Breast epithelium (tissue), 4 donors: ENCODE measurements at places on chromosomes 7 and 10. TPM values are rescaled to one million over a fixed set of nuclear protein-coding genes. Genes with fewer than 3 reads are reported as not detected.

NEUROD6 gene
- total RNA-seq = not detected

DNA sequence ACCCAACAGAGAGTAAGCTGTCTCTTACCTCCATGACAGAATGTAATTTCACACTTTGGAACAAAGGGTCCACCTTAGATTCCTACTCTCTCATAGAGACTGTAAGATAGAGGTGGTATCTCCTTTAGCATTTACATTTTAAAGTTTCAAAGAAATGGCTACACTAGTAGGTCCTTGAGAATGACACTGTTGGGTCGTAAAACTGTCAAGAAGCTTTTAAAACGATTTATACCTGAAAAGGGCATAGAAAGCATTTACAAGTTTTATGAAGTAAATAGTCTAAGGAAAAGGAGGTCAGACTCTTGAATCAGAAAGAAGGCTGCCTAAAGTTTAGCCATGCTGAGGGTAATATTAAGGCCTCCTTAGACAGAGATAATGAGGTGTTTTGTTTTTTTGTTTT, 1212.4 kb upstream of the PHF14 start:
- DNase-seq = no peak

DNA sequence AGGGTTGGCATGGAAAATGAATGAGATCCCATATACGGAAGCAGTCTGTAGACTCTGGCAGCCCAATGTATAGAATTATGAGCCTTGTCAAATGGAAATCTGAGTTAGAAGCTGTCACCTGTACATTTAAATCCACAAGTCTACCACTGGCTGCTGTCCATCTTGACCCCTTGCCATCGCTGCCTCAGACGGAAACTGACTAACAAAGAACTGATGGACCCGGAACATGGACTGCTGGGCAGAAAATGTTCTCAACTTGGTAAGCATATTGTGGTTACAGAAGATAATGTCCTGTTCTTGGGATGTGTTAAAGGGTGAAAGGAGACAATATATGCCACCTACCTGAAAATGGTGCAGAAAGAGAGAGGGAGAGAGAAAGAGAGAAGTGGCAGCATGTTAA, 37.5 kb downstream of the PARP12 start:
- DNase-seq = no peak

DNA sequence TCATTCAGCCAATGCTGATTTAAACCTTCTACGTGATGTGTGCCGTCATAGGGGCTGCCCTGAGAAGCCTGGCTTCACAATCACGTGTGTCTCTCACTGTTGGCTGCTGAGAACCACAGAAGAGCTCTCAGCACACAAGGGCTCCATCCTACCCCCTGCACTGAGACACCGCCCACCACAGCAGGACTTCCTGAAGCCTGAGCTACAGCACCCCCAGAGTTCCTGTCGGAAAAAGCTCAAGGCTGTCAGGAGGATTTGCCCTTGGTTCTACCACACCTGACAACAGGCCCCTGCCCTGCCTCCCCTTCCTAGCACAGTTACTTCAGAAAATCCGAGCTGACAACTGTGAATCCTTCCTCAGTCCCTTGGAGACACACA, 191.9 kb downstream of the MAD1L1 start:
- DNase-seq = no peak

DNA sequence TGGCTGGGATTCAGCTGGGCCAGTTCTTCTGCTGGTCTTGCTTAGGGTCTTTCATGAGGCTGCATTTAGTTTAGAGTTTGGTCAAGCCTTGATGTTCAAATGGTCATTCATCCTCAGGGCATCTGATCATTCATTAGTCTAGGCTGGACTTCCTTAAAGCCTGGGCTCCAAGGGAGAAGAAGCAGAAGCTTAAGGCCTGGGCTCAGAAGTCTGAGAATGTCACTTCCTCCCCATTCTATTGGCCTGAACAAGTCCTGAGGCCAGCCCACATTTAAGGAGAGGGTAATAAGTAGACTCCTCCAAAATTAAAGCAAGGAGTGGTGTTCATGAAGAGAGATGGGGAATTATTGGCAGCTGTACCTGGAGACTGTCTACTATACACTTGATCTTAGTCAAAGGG, 193.2 kb upstream of the HABP2 start:
- DNase-seq = no peak

HOXA1 gene
- 0.33 TPM for total RNA-seq

NEUROG3 gene
- total RNA-seq = not detected

DNA sequence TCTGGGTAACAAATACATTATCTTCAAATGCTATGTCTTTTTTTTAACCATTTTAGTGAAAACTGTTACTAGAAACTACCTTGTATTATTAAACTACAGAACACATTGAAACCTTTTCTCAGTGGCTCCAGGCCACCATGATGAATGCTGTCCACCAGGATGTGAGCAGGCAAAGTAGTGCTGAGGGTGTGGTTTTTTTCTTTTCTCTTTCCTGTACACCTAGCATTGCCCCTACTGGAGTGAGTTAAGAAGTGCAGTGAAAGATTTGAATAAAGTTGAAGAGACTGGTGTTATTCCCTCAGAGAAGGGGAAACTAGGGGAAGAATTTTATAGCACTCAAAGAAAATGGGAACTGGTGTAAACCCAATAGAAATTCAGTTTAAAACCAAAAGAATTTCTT, 120.0 kb upstream of the SAMD8 start:
- no peak for DNase-seq

GRCh38 chr7:28761505-28761904, 196.6 kb downstream of the TRIL start:
- DNase-seq = no peak
